ENCODE measurements at places on chromosomes 2 and 18. TPM values are rescaled to one million over a fixed set of nuclear protein-coding genes. Genes with fewer than 3 reads are reported as not detected.

The SLC4A5 gene
- total RNA-seq: under 0.01 TPM

The CXCR1 gene
- total RNA-seq: not detected

The SCYGR5 gene
- total RNA-seq: not detected

The SIX2 gene
- 15.2 TPM for total RNA-seq

The DYSF gene
- total RNA-seq: 37.0 TPM

The NTSR2 gene
- total RNA-seq: not detected

The SDC1 gene
- 65.5 TPM for total RNA-seq

The TTR gene
- total RNA-seq: not detected

The KLHL41 gene
- under 0.01 TPM for total RNA-seq

The TMEM200C gene
- total RNA-seq: 1.0 TPM
